Activated T-helper 1 cell treated with Interleukin-2 at 50 U/mL for 16 hours (primary cell): ENCODE measurements at places on chromosomes 4 and X.

- DNase-seq, result no peak
These were observed 133.6 kb upstream of the GIMD1 start for GRCh38 chr4:106502106-106502699.

DNA sequence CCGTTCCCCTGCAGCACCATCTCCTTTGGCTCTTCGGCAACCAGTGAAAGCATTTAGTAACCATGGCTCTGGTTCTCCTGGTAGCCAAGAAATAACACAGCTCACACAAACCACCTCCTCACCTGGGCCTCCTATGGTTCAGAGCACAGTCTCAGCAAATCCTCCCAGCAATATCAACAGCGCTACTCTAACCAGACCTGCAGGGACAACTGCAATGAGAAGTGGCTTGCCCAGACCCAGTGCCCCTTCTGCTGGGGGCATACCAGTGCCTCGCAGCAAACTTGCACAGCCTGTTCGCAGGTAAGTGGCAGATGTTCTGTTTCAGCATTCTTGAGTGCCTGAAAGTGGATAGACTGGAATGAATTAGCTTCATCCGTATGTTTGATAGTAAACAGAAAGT lies 63.0 kb upstream of the SLC10A4 start:
- no peak for DNase-seq

- DNase-seq, result no peak
These were observed 87.6 kb downstream of the HAUS3 start for GRCh38 chr4:2154215-2154740.

GRCh38 chrX:13669246-13669737 lies 16.4 kb downstream of the TCEANC start:
- DNase-seq, result peak; percentile 9

GRCh38 chr4:37070041-37070440 lies 174.5 kb upstream of the NWD2 start:
- DNase-seq, result no peak

- no peak for DNase-seq
These were observed 390.8 kb downstream of the HNRNPD start for GRCh38 chr4:81982846-81983540.
